ENCODE measurements at places on chromosomes 3 and 15.

GRCh38 chr3:111846039-111846438, 13.0 kb upstream of the PHLDB2 start:
- DNase-seq = no peak

- no peak for DNase-seq
Measured at GRCh38 chr3:98612587-98612986, 19.2 kb upstream of the CPOX start.

- no peak for DNase-seq
Measured at GRCh38 chr3:4812591-4812990, 166.6 kb upstream of the BHLHE40 start.

DNA sequence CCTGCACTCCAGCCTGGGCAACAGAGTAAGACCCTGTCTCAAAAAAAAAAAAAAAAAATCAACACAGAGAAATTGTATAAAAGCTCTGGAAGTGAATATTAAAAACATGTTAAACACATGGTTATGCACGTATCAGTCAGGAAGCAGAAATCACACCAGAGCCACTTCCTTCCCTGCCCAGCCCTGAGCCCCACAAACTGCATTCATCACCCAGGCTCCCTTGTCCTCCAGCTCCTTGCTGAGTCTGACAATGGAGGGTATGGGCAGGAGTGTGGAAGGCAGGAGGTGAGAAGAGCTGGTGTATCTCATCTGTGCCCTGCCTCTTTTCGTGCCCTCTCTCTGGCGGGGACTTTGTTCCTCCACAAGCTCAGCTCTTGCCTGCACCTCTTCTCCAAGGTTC, 12.1 kb upstream of the LOXL1 start:
- no peak for DNase-seq

DNA sequence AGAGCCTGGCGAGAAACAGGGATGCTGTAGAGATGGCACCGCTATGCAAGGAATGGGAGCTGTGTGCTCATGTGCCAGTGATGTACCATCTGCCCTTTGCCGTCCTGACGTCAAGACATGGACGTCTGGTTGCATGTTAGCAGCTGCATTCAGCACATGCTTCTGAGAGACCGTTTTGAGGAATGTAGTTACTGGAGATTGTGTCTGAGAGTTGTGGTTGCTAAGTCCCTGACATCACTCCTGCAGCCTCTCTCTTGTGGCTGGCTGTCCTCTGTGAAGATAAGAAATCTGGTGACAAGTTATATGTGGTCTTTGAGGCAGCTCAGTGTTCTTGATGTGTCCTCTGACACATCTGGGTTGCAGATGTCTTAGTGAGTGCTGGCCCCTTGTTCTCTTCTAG, 165.1 kb downstream of the APBA2 start:
- DNase-seq = peak; percentile 20

DNA sequence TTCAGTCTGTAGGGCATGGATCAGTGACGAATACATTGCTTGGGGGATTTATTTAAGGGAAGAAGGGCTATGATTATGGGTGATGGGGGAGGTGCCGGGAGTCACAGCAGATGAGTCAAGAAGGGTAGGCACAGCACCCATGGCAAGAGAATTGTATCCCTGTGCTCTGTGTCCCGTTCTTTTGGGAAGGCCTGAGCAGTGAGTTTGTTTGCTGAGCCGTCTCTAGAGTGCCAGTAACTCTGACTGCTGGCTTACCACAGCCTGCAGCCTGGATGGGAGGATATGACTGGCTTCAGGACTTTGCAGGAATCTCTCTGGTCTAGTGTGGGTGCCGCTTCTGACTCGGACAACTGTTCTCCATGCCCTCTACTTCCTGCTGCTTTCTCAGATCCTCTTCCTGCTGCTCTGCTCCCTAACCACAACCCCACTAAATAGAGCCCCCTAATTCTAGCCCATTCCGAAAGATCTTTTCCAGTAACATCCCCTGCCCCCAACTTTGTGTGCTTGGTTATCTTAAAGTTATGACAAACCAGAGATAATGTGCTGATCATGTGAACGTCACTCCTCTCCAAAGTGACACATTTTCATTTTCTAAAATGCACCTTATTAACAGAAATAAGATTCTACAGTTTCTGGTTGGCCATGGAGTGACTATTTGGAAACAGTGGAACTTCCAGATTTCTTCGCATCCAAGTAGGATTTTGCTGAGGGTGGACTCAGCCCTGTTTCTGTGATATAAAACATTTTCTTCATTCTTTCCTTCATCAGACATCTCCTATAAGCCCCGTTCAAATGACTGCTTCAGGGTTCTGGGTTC, 239.0 kb downstream of the SLCO3A1 start:
- DNase-seq = no peak

GRCh38 chr15:71048913-71049675, 66.2 kb upstream of the THSD4 start:
- DNase-seq = no peak

- DNase-seq = no peak
Measured at GRCh38 chr3:72750405-72750965, 97.8 kb downstream of the SHQ1 start.
